Adrenal gland (tissue), 19 donors: ENCODE measurements at places on chromosomes 13 and 19. TPM values are rescaled to one million over a fixed set of nuclear protein-coding genes. Genes with fewer than 3 reads are reported as not detected.

DNA sequence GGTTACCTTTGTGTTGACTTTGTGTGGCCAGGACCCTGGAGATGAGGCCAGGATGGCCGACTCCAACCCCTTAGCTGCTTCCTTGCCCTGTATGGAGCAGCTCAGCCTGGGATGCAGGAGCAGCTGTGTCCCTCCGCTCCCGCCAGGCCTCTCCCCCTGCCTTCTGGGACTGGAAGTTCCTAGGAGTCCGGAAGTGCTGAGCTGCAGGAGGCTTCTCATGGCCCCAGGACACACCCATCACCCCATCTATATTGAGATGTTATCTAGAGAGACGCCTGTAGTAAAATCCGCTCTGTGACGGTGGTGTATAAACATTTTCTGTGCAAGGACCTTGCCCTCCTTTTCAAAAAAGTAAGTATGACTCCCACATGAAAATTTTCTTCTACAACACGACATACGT, 27.0 kb downstream of the WTIP start:
- H3K27ac ChIP-seq = no peak overlapping the region
- H3K4me3 ChIP-seq = no peak overlapping the region
- no peaks in the 10 kb centered on the region for H3K36me3 ChIP-seq
- no peaks in the 10 kb centered on the region for H3K27me3 ChIP-seq
- DNase-seq = no peak

- no peak overlapping the region for H3K27ac ChIP-seq
- H3K36me3 ChIP-seq = no peaks in the 10 kb centered on the region
- no peaks in the 10 kb centered on the region for H3K27me3 ChIP-seq
- peak; percentile 38 for DNase-seq
- H3K4me1 ChIP-seq = no peaks in the 10 kb centered on the region
These were observed 195.5 kb downstream of the RGCC start for GRCh38 chr13:41652735-41653361.

Gene SLITRK1
- not detected for polyA plus RNA-seq

DNA sequence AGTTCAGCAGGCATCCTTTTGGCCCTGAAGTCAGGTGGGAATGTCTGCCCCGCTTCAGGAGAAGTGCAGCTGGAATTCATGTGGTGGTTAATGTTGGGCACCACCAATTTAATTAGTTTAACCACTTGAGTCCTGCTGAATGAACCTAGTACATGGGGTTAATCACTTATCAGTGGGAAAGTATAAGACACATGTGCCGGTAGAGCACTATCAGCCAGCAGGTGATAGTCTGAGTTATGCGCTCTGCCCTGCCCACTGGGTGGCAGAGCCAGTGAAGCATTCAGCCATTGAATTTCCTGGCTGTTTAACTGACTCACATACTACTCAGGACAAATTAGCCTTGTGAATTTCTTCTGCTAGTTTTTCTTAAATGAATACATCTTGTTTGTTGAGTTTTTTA, 789.7 kb upstream of the PRR20A start:
- DNase-seq = no peak
- no peaks in the 10 kb centered on the region for H3K4me1 ChIP-seq
- no peaks in the 10 kb centered on the region for H3K27me3 ChIP-seq
- H3K36me3 ChIP-seq = no peaks in the 10 kb centered on the region

GRCh38 chr13:38430796-38431195, 81.1 kb downstream of the UFM1 start:
- no peaks in the 10 kb centered on the region for H3K27me3 ChIP-seq
- no peak overlapping the region for H3K4me3 ChIP-seq
- no peak overlapping the region for H3K27ac ChIP-seq
- H3K4me1 ChIP-seq = no peaks in the 10 kb centered on the region
- no peak for DNase-seq

DNA sequence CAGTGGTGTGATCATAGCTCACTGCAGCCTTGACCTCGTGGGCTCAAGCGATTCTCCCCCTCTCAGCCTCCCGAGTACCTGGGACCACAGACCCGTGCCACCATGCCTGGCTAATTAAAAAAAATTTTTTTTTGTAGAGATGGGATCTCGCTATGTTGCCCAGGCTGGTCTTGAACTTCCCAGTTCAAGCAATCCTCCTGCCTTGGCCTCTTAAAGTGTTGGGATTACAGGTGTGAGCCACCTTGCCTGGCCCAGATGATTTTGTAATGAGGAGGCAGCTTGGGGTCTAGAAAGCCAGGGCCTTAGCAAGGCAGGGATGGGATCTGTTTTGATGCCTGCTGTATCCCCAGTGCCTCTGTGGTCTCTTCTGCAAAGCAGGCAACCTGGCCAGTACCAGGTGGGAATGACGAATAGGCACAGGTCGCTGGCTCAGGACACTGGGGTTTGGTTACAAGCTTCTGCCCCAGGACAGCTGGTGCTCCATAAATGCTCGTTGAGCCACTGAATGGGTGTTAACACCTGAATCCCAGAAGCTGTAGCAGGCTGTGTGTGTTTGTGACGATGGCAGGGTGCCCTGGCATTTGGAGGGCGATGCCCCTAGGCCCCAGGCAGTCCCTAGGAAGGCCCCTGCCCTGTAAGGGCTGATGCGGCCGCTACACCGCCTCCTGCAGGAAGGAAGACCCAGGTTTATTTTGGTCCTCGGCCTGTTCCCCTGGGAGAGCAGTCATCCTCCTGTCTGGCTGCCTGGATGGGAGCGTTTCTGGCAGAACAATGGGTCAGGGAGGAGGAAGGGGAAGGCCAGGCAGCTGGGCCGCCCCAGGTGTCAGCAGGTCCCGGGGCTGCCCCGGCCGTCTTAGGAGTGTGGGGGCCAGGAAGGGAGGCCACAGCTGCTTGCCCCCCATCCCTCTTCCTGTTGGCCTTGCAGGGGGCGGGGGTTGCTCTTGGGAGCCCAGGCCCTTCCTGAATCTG, 8.6 kb downstream of the TNFAIP8L1 start:
- no peaks in the 10 kb centered on the region for H3K27me3 ChIP-seq
- H3K4me1 ChIP-seq = no peaks in the 10 kb centered on the region
- no peak overlapping the region for H3K4me3 ChIP-seq
- H3K27ac ChIP-seq = no peak overlapping the region
- no peaks in the 10 kb centered on the region for H3K36me3 ChIP-seq
- peak; percentile 72 for DNase-seq

Gene IFI30
- polyA plus RNA-seq = 99.2 TPM

DNA sequence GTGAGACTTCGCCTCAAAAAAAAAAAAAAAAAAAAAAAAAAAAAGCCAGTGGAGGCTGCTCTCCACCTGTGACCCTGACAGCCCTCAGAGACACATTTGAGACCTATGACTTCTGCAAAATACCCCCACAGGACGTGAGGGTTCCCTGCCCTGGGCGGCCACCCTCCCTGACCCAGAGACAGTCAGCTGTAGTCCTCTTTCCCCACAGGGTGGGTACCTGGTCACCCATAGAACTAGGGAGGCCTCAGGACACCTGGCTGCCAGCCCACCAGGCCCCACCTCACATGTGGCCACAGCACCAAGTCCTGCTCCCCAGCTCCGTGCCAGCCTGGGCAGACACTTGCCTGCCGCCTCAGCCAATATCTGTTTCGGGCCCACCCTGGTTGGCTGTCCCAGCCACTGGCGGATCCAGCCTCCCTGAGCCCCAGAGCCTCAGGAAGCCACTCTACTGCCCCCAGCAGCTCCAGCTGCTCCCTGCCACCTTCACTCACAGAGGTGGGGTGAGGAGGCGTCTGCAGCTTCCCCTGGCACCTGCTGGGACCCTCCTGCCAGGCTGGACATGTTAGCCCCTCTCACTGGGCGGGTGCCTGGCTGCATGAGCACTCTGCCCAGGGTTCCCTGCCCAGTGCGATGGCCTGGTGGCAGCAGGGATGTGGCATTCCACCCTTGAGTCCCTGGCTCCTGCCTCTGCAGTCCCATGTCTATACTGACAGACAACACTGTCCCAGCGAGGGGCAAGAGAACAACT, 6.9 kb downstream of the MKNK2 start:
- DNase-seq = peak; percentile 17

DNA sequence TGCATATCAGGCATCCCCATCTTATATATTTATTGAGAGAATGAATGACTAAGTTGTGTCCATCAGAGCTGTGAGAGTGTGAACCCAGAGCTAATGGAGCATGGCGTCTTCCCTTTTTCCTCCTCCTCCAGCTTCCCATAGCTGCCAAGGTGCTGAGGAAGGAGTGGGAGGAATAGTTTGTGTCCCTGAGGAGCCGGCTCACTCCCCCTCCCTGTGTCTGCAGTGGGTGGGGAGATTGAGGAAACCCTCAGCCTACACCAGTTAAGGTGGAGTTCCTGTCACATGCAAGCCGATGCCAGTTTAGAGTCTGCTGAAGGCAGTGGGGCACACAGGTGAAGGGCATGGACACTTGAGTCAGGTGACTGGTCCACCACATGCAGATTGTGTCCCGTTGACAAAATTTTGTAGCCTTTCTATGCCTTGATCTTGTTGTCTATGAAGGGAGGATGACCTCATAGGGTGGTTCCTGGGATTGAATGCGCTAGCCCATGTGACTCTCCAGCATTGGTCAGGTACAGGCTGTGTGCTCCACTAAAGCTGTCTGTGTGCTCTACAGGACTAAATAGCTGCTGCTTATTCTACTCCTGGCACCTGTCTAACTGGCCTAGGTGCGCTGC, 47.6 kb upstream of the GPI start:
- peaks cover 10% of the 10 kb centered on the region for H3K4me1 ChIP-seq
- DNase-seq = no peak
- H3K4me3 ChIP-seq = no peak overlapping the region

Gene C19orf12
- polyA plus RNA-seq = 20.0 TPM

Gene MAU2
- polyA plus RNA-seq = 29.5 TPM

DNA sequence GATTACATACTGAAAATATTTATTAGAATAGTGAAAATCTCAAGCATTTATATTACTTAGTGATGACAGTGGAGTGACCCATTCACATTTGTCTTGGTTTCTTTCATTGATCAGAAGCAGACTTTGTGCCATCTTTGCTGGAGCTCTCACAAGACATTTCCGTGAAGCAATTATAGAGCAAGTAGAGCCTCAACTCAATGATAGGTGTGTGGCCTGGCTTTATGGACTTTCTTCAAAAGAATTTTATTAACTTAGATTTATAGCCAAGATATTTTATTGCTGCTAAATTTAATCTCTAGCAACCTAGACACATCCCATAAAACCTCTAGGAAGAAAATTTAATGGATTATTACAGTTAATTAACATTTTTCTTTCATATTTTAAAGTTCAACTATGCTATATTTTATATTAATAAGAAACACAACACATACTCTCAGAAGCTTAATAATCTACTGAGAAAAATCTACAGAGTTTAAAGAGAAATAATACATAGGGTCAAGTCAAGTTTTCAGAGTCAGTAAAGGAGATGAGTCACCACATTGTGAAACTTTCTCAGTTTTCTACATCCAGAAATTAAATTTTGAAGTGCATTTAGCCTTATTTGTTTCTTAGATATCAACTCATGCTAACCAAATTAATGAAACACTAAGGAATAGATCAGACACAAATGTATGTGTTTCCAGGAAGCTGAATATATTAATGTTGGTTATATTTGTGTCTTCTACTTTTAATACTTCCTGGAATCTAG, 160.5 kb downstream of the LACC1 start:
- H3K27ac ChIP-seq = no peak overlapping the region
- no peak overlapping the region for H3K4me3 ChIP-seq
- H3K36me3 ChIP-seq = no peaks in the 10 kb centered on the region
- H3K27me3 ChIP-seq = no peaks in the 10 kb centered on the region
- no peaks in the 10 kb centered on the region for H3K4me1 ChIP-seq

DNA sequence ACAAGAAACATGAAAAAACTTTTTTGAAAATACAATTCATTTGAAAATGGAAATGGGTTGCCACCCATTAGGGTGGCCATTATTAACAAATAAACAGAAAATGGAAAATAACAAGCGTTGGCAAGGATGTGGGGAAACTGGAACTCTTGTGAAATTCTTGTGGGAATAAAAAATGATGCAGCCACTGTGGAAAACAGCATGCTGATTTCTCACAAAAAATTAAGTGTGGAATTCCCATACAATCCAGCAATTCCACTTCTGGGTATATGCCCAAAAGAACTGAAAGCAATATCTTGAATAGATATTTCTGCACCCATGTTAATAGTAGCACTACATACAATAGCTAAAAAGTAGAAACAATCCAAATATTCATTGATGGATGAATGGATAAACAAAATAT, 165.2 kb downstream of the DCLK1 start:
- DNase-seq = no peak
- H3K36me3 ChIP-seq = no peaks in the 10 kb centered on the region
- H3K27ac ChIP-seq = no peak overlapping the region
- no peaks in the 10 kb centered on the region for H3K27me3 ChIP-seq
- H3K4me3 ChIP-seq = no peak overlapping the region

DNA sequence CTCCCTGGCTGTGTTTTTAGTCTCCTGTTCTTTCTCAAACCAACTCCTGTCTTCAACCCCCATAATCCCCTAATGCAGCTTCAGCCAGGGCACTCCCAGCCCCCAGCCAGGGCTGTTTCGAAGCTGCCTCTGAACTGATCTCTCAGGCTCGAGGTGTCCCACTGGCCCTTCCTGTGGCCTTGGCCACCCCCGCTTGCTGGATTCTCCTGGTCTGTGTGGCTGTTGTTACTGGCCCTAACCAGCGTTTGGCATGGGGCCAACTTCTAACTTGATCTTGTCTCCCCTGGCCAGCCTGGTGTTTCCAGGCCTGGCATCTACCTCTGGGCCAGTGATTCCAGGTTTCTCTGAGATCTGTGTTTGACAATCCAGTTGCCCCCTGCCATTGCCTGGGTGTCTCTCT, 11.0 kb downstream of the XAB2 start:
- no peaks in the 10 kb centered on the region for H3K27me3 ChIP-seq
- H3K27ac ChIP-seq = peak overlapping the region; percentile 84
- peaks cover 18% of the 10 kb centered on the region for H3K4me1 ChIP-seq
- peak; percentile 82 for DNase-seq
- peaks cover 39% of the 10 kb centered on the region for H3K36me3 ChIP-seq
- H3K4me3 ChIP-seq = no peak overlapping the region

Gene TMEM59L
- polyA plus RNA-seq = 14.5 TPM

Gene RAB3A
- polyA plus RNA-seq = 4.0 TPM

Gene KRTDAP
- polyA plus RNA-seq = not detected

Gene CRLF1
- 5.7 TPM for polyA plus RNA-seq

DNA sequence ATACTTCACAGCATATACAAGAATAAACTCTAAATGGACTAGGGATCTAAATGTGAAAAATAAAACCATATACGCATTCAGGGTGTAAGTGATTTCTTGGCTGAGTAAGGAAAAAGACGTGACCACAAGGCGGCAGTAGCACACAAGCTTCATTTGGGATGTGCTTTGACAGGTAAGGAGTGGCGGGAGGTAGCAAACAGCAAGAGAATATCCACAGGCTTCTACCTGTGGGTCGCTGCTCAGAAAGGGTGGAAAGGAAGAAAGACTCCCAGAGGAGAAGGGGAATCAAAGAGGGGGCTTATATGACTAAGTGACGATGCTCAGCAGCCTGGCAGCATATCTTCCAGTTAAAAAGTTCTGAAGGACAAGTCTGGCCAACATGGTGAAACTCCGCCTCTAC, 2.5 kb upstream of the ZNF121 start:
- no peaks in the 10 kb centered on the region for H3K36me3 ChIP-seq
- no peaks in the 10 kb centered on the region for H3K27me3 ChIP-seq
- H3K4me3 ChIP-seq = no peak overlapping the region
- DNase-seq = peak; percentile 56

- H3K4me3 ChIP-seq = peak overlapping the region; percentile 54
- no peaks in the 10 kb centered on the region for H3K36me3 ChIP-seq
- H3K27me3 ChIP-seq = no peaks in the 10 kb centered on the region
- no peak for DNase-seq
- peaks cover 24% of the 10 kb centered on the region for H3K4me1 ChIP-seq
These were observed 1.0 kb downstream of the DIRAS1 start for GRCh38 chr19:2719920-2720776.

Gene ZNF813
- polyA plus RNA-seq = 1.5 TPM

Gene ZNF415
- 42.0 TPM for polyA plus RNA-seq

- H3K4me1 ChIP-seq = no peaks in the 10 kb centered on the region
- H3K36me3 ChIP-seq = no peaks in the 10 kb centered on the region
- no peaks in the 10 kb centered on the region for H3K27me3 ChIP-seq
- no peak overlapping the region for H3K4me3 ChIP-seq
- no peak overlapping the region for H3K27ac ChIP-seq
These were observed 32.6 kb downstream of the ZNF846 start for GRCh38 chr19:9735986-9736385.
